ENCODE measurements at places on chromosomes 4 and X. TPM values are rescaled to one million over a fixed set of nuclear protein-coding genes. Genes with fewer than 3 reads are reported as not detected.

The PHKA1 gene
- total RNA-seq, result 0.40 TPM

The NOX1 gene
- total RNA-seq, result not detected

The EMD gene
- 103 TPM for total RNA-seq

DNA sequence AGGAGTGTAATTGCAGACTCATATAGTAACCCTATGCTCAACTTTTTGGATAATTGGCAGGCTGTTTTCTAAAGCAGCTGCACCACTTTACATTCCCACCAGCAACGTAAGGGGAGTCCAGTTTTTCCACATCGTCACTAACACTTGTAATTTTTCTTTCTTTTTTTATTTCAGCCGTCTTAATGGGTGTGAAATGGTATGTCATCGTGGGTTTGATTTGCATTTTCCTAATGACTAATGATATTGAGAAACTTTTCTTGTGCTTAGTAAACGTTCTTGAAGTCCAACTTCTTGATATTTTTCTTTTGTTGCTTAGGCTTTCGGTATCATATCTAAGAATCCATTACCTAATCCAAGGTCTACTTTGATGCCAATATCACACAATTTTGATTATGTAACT, 95.3 kb upstream of the IL1RAPL1 start:
- DNase-seq, result no peak

- no peak for DNase-seq
Observed at GRCh38 chr4:113077575-113077974, 28.1 kb downstream of the ANK2 start.

DNA sequence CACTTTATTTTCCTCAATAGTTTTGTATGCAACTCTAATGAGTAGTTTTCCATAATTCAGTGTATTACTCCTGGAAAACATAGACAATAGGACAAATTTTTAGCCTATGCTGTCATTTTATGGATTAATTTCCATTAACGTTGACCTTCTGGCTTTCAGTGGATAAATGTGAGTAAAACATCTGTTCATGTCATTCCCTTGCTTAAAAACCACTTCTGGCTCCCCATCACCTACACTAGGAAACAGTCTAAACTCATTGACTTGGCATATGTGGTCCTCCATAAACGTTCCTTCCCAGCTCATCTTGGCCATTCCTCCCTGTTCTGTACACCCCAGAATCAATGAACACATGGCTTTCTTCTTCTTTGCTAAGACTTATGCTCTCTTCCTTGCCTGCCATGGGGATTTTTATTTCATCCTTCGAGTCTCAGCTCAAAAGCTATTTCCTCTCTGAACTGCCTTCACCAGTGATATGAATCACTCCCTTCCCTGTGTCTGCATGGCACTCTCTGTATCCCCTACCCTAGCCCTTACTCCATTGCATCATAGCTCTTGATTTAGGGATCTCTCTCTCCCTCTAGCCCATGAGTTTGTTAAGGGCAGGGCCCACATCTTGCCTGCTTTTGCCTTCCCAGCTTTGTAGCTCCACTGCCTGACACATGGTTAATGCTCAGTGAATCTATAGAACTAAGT, 34.8 kb downstream of the DOCK11 start:
- DNase-seq, result no peak

- DNase-seq, result no peak
Observed at GRCh38 chrX:17440258-17440657, 65.3 kb downstream of the NHS start.

GRCh38 chr4:93199492-93199891, 629.1 kb upstream of the ATOH1 start:
- no peak for DNase-seq

GRCh38 chr4:8305851-8306471, 36.4 kb downstream of the HTRA3 start:
- DNase-seq, result peak; percentile 1
